ENCODE measurements at places on chromosomes 16 and 17.

DNA sequence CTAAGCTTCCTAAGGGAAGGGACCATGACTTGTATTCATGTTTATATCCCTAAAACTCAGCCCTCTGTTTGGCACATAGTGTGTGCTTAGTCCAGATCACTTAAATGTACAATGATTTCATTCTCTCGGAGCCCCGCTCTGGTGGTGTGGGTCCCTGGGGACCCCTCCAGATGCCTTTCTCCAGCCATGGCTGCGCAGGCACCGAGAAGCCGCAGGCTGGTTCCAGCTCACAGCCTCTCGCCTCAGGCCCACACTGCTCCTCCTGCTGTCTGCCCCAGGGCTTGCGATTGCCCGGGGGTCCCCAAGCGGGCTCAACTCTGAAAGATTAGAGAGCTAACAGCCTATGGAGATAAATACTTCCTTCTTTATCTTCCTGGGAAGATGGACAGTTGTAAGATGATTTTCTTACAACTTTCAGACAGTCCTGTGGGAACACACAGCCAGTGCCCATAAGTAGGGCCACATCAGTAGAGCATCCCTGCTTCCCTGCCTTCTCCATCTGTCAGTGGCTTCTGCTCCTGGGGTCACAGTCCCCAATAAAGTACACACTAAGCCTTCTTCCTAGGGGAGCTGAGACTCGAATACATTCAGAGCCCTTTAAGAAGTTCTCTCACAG is 66.2 kb downstream of the CENPV start:
- DNase-seq, result no peak

DNA sequence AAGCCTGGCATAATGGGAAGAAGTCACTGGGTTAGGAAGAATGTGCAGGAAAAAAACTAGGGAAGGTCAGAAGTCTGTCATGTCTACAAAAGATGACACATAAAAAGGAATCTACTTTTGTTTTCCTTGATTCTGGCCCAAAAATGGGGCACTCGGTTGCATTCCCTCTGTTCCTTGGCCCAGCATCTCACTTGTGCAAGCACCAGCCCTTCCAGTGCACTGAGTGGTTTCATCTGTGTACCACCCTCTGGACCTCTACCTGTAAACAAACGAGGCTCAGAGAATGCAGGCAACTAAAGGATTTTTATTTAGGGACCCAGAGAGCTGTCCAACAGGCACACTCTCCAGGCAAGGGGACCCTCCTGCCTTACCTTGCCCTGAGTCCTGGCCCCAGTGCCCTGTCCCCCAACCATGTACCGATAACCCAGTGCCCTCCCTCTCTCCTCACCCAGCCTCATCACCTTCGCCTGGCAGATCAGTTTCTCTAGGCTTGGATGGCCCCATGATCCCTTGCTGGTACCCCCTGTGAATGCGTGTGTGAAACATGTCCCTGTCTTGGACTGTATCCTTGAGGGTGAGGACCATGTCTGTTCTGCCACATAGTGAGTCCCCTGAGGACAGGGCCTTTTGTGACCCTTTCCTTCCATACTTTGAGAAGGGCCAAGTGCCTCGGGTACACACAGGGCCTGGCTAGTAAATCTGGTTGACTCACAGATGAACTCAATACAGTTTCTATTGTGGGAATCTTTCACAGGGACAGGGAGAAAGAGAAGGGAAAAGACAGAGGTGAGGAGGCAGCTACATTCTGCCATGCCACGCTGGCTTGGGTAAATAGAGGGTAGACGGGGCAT is 13.3 kb downstream of the NXPH3 start:
- DNase-seq, result peak; percentile 78

- no peak for DNase-seq
These were observed 11.0 kb upstream of the LHX1 start for GRCh38 chr17:36926226-36926625.

GRCh38 chr17:51496378-51496777 is 236.0 kb downstream of the UTP18 start:
- no peak for DNase-seq

GRCh38 chr17:6470751-6471521 is 26.7 kb downstream of the PIMREG start:
- no peak for DNase-seq

- DNase-seq, result no peak
These were observed 166.1 kb downstream of the PRKCA start for GRCh38 chr17:66468241-66469087.

- DNase-seq, result no peak
These were observed 315.1 kb upstream of the EEF2KMT start for GRCh38 chr16:5412731-5413130.

DNA sequence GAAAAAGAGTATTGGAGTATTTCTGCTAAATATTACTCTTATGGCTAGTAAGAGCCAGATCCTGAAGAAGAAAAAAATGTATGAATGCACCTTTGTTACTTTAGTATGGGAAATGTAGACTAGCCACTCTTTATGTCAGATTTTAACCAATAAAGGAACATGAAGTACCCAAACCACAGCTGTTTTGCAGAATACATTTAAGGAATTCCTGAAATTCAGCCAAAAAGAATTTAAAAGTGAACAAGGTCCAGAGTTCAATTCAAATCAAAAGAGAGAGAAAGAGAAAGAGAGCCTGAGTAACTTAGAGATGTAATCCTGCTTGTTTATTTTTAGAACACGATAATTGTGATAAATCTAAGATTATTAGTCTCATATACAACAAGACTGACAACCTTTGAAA is 1.2 kb downstream of the KCNJ16 start:
- no peak for DNase-seq

GRCh38 chr17:16929035-16929680 is 42.8 kb downstream of the TNFRSF13B start:
- no peak for DNase-seq

DNA sequence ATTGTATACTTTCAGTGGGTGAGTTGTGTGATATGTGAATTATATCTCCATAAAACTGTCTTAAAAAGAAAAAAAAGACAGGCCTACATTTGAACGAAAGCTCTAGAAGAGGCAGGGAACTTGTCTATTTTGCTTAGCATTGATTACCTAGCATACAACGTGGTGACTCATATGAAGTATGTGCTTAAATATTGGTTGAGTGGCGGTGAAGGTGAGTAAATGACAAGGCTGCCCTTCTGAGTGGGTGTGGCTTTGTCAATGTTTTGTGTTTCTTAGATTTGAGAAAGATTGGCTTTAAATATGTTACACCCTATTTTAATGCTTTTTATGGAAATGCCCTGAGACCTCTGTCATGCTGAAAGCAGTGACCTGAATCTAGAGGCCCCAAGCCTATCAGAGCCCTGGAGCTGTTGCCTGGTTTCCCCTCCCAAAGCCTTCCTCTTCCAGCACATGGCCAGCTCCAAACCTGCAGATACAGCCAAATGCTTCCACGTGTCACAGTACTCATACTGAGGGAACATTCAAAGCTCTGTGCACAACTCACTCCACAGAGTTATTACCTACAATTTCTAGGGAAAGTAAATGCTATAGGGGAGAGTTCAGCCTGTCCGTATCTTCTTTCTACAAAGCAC is 260.0 kb downstream of the PHKB start:
- DNase-seq, result no peak

DNA sequence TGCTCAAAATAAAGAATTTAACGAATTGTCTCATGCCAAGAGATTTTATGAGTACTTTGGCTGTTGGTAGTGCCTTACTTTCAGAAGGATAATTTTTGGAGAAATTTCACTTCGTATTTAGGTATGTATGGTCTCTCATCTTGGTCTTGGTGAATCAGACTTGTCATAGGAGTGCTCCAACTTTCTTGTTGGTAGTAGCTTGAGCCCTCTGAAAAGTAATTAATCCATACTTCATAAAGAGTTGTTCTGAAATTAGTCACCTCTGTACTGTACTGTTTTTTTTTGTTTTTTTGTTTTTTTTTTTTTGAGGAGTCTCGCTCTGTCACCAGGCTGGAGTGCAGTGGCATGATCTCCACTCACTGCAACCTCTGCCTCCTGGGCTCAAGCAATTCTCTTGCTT is 11.6 kb downstream of the ZNRF1 start:
- DNase-seq, result no peak

GRCh38 chr16:59048876-59049275 is 314.8 kb upstream of the GOT2 start:
- DNase-seq, result no peak

DNA sequence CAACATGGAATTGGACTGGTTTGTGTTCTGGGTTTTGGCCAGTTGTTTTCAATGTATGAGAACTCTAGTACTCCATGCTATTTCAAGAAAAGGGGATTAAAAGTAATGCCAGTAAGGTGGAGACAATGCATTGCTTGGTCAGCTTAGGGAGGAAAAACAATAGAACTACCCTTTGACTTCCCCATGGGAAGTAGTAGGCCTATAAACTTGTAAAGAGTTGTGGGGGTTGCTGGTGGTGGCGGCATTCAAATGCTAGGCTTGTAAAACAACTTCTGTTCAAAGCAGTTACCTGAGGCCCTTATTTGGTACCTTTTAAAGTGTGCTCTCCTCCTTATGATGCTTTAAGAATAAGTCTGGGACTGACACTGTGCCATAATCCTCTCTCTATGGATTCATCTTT is 9.4 kb downstream of the MAP3K3 start:
- no peak for DNase-seq

DNA sequence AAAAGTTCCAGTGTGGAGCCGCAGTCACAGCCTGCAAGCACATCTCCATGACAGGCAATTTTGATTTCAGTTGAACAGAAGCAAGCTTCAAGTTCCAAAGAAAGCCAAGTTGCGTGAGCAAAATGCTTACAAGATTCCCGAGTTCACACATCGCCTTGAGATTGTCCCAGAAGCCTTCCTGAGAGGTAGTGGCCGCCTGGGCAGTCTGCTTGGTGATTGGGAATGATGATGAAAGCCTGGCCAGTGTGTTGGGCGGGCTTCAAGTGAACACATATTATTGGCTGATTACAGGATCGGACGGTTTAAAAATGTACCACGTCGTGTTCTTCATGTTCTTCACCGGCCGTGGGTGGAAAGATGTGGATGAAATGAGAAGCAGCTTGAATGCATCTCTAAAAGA is 185.5 kb downstream of the FOXL1 start:
- DNase-seq, result no peak

- DNase-seq, result no peak
These were observed 198.0 kb downstream of the XYLT1 start for GRCh38 chr16:17272716-17273115.

DNA sequence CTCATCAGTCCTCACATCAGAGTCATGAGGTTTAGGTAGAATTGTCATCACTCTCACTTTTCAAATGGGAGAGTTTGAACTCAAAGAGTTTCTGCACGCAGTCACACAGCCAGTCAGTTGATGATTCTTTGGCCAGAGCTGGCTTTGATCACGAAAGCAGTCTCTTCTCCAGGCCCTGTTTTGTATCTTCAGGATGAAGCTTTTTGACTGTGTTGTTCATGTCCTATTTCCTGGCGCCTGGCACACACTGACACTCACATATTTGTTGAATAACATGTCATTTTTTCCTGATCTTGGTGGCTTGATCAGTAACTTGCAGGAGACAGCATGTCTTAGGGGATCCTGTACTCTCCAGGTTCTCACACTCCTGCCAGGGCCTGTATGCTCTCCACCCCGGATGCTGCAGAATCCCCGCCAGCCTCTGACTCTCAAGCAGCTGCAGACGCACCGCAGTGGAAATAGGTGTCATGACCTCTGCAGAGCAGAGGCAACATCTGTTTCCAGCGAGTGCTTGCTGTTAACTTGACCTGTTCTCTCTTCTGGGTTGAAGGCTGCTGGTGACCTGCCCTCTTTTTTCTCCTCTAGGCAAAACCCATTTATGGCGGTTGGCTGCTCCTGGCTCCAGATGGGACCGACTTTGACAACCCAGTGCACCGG is 33.0 kb downstream of the MPRIP start:
- peak; percentile 56 for DNase-seq

GRCh38 chr17:39688475-39688835 is 598 bp upstream of the PGAP3 start:
- no peak for DNase-seq

GRCh38 chr17:78789663-78790181 is 7.6 kb upstream of the CYTH1 start:
- DNase-seq, result no peak

DNA sequence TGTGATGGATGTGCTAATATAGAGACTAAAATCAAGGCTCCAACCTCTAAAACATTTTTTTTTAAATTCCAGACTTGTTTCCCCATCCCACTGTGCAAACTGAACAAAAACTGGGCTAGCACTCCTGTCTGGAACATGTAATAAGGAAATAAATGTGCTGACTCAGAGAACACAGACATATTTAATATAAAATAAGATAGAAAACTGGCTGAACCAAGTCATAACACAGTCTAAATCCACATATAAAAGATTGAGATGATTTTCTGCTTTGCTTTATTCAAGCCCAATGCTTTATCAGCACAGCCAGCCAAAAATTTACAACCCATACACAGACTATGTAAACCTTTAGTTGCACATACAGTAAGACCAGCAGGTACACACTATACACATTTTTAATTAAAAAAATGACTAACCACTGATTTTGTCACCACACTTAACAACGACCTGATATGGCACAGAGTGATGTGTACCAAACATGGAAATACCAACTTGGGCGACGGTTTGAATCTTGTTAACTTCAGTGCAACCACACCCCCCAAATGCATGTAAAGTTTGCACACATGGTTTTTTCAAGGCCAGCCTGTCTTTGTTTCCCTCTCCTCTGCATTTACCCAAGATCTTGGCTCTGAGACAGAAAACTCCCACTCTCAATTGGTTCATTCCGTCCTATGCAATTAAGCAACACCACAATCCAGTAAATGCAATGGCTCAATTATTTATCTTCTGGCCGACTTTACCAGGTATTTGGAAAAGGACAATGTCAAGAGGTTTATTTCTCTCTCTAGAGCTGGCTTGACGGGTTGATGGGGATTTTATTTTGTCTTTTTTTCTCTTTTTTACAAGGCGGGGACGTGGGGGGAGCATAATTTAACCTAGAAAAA is 1.2 kb downstream of the STAT3 start:
- peak; percentile 46 for DNase-seq

Measured in hepatic stellate cell (primary cell).